ENCODE measurements at places on chromosomes 2 and 18.
A peak's percentile ranks its signal among the peaks of the same experiment; 100 is the strongest.

DNA sequence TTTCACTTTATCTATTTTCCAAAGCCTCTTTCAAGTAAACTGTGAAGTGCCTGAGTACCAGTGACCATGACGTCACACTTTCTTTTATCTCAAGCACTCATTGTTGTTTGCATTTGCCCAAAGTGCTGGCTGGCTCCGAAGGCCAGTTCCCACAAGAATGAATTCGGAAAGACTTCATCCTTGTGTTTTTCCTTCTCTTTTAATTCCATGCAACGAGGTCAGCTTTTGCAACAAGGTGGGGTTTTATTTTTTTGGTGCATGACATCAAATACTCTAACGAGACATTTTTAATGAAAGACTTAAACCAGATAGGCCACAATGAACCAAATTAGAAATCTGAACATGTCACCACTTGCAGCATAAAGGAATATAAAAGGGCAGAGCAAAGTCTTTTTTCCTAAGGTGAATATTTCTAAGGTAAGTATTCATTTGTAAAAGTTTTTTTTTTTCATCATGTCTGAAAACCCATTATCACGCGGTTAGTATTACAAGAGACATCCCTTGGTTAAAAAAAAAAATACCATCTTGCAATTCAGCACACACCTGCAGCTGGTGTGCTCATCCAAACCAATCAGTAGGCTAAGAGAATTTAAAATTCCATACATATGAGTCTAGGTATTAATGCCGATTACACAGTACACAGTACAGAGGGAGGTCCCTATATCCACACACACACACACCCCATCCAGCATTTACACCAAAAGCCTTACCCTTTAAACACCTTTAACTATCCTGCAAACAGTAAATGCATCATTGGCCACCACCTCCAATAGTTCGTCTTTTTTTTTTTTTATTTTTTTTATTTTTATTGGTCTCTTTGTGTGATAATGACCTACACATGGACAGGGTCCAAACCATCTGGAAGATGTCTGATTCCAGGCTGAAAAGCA lies 2.3 kb downstream of the ARL4C start:
- DNase-seq: no peak

DNA sequence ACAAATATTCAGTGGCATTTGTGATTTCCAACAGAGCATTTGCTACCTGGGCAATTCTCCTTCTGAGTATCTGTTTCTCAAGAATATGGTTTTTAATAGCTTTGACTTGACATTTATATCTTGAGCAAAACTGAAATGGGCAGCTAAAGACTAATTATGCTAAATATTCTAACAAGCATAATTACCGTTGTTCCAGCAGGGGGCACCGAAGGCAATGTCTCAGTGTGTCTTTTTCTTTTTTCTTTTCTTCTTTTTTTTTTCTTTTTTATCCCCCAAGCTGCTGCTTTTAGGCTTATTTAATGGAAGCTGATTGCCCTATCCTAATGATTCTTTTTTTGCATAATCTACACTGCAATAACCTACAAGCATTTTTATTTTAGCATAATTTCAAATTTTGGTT lies 138.9 kb upstream of the NABP1 start:
- DNase-seq: peak; percentile 67

DNA sequence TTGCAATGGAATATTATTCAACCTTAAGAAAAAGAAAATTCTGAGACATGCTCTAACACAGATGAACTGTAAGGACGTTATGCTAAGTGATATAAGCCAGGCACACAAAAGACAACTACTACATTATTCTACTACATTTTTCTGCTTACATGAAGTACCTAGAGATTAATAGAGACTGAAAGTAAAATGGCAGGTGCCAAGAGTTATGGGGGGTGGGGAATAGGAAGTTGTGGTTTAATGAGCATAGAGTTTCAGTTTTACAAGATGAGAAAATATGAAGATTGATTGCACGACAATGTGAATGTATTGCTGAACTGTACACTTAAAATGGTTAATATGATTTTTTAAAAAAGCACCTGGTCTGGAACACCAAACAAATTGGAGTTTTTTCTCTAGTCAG lies 1231.6 kb upstream of the DDX18 start:
- no peak for DNase-seq

DNA sequence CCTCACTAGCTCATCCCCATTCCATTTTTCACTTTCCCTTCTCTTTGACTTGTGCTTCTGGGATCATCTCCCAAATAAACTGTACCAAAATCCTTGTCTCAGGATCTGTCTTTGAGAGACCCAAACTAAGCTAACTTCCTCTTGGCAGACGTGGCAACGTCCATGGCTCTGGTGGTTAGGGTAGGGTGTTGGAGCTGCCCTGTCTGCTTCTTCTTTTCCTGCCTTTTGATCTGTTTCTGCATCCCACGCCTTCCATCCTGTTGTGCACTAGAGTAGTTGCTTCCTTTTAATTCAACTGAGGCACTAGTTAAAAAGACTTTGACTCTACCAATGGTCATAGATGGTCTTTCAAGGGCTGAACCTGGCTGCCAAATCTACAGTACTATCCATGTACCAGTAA lies 5.5 kb upstream of the MAP4K4 start:
- no peak for DNase-seq

DNA sequence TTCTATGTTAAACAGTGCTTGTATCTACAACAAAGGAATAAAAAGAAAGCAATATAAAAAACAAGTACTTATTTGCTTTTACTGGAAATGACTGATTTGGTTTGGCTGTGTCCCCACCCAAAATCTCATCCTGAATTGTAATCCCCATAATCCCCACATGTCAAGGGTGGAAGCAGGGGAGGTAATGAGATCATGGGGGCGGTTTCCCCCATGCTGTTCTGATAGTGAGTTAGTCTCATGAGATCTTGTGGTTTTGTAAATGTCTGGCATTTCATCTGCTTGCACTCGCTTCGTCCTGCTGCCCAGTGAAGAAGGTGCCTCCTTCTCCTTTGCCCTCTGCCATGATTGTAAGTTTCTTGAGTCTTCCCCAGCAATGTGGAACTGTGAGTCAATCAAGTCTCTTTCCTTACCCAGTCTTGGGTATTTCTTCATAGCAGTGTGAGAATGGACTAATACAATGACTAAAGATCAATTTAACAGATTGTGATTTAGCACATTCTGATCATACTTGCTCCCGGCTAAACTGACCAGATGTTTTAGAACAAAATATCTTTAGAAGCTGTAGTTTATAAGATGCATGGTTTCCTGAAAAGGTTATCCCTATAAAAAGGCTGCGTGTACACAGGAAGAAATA lies 19.9 kb downstream of the PTH2R start:
- no peak for DNase-seq

- DNase-seq: no peak
Observed at GRCh38 chr2:207920321-207920720, 105.0 kb downstream of the PLEKHM3 start.

- DNase-seq: no peak
Observed at GRCh38 chr2:197425550-197425949, 9.3 kb downstream of the SF3B1 start.

DNA sequence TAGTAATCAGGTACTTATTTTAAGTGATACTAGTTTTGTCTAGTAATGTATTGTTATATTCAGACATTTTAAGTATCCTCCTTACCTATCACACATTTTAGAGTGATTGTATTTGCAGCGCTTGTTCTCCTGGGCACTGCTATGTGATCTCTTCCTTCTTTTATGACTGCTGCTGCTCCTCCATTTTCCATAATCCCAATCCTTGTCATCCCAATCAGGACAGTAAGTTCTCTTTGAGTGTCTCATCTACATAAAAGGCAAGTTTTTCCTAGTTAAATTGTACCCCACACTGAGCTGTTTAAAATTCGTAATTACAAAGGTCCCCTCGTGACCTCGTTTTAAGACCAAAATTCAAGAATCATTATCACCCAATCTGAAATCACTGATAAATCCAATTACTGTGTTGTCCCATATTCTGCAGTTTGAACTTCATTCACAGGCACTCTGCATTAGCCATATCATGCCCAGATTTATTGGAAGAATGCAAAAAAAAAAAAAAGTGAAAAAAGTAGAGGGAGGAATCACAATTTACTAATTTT lies 2.8 kb downstream of the CLK1 start:
- DNase-seq: no peak

GRCh38 chr2:217901835-217902378 lies 100.9 kb downstream of the TNS1 start:
- peak; percentile 89 for DNase-seq

DNA sequence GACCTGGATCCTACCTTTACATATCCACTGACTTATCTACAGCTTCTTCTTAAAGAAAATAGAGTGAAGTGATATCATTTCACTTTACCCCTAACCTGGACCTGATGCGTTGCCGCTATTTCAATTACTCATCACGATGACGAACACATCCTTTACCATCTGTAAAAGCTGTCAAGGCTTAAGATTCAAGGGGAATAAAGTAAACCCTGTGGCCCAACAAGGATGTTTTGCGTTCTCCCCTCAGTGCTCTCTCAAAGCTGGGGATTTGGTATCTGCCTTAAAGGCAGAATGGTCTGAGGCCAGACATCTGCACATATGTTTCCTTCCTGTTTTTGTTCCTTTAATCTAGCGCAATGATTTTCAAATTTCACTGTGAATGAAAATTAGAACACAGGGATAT lies 100.1 kb upstream of the KLF7 start:
- DNase-seq: no peak

GRCh38 chr18:72058851-72059250 lies 485.3 kb downstream of the CBLN2 start:
- no peak for DNase-seq

GRCh38 chr2:44033947-44034346 lies 38.2 kb upstream of the LRPPRC start:
- DNase-seq: no peak

GRCh38 chr2:152490686-152491455 lies 155.9 kb downstream of the FMNL2 start:
- DNase-seq: peak; percentile 23

DNA sequence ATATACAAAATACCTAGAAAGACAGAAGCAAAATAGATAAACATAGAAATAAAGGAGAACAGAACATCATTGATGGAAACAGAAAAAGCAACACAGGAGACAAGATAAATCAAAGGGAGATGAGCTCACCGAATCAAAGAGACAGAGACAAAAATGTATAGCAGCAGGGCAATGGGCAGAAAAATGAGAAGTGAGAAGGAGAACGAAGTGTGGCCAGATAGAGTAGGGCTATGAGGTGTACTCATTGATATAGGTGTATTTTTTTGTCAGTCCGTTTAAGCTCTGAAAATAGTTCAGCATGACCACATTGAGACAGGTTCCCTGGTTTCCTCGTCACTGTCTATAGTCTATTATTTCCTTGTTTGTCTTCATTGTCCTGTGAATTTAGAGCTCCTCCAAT lies 55.1 kb downstream of the SP100 start:
- no peak for DNase-seq

DNA sequence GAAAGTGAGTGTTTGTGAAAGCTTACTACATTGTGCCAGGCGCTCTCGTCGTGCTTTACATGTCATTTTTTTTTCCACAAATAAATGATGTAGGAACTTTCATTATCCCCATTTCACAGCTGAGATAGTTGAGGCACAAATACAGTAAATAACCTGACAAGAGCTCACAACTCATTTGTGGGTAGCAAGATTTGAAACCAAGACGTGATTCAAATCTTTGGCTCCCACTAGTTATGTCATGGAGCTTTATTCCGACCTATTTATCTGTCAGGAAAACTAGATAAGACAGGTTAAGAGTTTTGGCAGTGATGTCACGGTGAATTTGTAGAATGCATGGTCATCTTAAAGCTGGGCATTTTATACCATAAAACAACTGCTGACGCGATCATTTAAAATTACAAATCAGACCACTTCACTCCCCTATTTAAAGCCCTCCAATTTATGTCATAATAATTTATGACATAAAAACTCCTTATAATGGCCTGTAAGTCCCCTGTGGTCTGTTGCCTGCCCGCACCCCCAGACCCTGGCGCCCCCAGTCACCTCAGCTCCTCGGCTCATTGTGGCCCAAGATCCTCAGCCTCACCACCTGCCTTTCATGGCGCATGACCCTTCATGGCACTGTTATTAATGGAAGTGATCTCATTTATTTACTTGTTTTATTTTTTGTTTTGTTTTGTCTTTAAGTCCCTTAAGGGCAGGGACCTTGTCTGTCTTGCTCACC lies 678 bp upstream of the ZNF24 start:
- peak; percentile 11 for DNase-seq

DNA sequence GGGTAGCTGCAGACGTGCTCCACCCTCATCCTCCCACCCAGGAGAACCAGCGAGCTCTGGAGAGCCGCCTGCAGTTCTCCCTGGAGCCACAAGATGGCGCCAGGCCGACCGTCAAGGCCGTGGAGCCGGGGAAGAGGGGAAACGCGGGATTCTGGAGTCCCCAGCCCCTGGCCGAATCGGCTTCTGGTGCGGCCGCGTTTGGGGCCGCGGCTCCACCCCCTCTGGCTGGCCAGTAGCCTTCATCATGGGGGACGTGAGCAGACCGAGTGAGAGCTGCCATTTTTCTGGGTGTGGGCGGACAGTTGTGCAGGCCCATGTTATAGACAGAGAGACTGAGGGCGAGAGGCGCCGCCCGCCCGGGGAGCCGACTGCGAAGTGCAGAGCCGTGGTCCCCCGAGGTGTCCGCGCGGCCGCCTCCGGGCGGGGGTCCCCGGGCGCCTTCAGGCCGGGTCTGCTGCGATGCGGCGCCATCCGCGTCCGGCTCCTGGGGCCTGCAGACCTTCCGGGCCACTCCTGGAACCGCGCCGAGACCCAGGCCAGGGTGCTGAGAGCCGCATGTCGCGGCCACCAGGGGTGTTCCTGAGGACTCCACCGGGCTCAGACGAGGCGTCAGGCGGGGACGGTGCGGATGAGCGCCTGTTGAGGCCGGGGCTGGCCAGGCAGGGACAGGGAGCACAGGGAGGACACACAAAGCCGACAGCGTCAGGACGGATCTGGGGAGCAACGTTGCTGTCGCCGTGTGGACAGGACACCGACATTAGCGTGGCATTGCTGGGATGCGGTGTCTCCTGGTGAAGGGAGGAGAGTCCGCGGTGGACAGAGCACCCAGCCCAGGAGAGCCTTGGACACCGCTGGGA lies 418.2 kb upstream of the HS6ST1 start:
- peak; percentile 91 for DNase-seq

DNA sequence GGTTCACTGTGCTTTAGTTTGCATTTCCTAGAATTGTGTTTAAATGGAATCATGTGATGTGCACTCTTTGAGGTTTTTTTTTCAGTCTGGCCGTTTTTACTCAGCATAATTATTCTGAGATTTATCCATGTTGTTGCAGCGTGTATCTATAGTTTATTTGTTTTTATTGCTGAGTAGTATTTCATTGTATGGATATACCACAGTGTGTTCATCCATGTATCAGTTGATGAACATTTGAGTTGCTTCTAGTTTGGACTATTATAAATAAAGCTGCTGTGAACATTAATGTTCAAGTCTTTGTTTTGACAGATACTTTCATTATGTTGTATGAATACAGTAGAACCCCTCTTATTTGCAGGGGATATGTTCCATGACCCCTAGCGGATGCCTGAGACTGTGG lies 39.1 kb downstream of the TRAF3IP1 start:
- no peak for DNase-seq

- DNase-seq: no peak
Observed at GRCh38 chr2:230913406-230914143, 11.5 kb downstream of the GPR55 start.
